ENCODE measurements at places on chromosomes 12 and 14.

DNA sequence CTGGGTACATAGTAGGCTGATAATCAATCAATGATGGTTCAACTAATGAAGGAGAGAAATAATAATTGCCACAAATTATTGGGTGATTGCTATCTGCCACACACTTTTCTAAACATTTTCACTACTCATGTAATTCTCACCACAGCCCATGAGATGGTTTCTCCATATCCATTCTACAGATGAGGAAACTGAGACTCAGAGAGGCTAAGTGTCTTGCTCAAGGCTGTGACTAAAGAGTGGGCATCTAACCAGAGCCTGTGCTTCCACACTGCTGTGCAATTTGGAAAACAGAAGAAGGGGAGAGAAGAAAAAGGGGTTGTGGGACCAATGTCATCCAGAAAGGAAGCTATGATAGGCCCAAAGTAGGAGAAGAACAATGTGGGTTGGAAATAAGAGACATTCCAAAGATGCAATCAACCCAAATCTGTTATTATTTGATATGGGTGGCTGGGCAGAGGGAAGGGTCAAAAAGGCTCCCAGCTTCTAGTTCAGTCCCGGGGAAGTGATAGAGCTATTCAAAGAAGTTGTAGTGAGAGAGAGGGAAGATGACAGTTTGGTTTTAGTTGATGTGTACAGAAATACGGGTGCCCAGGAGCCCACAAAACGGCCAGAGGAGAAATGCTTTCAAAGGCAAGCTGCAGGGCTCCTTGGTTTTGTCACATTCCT is 483 bp upstream of the NR1H4 start:
- no peak for DNase-seq

DNA sequence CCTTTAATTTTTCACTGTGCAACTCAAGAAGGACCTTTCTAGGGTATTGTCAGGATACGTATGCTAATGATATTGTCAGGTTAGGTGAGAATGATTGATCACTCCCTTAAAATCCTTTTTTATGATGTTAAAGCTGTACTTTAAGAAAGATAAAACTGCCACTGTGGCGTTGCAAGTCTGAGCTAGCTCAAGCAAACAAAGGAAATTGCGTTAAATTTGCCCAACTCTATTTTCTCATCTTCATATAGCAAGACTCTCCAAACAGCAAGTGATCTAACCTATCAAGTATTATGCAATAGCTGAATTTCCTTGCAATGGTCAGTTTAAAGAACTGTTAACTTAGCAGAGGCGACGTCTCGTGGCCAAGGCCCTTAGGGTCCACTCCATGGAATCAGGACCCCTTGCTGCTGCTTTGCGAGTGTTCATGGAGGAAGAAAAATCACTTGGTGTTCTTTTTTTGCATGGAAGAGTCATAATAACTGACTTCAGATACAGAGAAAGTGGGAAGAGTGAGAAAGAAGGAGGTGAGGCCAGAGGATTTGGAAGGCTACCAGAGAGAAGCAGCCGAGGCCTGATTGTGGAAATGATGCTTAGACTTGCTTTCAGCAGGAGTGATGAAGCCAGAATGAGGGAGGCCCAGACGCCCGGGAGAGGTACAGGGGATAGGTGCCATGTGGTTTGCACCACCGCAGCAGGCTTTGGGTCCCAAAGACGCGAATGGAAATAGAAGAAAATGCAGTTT is 2.5 kb downstream of the TRAF3 start:
- DNase-seq: no peak

GRCh38 chr12:49869816-49870500 is 27.1 kb upstream of the BCDIN3D start:
- peak; percentile 57 for DNase-seq

GRCh38 chr12:51866762-51867161 is 18.2 kb upstream of the FIGNL2 start:
- no peak for DNase-seq

DNA sequence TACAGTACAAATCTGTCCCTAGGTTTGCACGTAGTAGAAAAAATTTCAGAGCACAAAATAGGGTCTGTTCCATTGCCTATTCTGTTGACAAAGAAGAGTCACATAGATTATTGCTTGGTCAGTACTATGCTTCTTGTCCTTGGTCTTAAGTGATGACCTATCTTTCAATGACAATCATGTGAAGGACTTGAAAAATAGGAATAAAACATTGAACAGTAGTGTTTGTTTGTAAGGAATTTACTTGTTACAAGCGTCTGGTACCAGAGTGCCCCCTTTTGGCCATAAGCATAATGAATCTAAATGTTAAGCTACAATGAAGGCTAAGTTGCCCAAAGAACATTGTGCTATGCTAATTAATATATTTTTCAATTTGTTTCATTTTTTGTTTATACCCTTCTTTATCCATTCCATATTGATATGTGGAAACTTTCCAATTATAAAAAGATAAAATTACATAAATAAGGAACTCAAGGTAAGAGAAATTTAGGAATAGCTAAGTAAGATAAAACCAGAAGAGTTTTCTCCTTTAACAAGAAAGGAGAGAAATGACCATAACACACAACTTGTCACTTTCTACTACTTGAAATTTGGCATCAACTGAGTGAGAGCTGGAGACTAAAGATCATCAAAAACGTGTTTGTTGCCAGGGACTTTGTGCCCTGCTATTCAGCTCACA is 204.7 kb downstream of the EPS8 start:
- no peak for DNase-seq

- no peak for DNase-seq
Measured at GRCh38 chr12:98823012-98823411, 177.9 kb downstream of the APAF1 start.

All from right atrium auricular region (tissue), 2 donors.